ENCODE measurements at places on chromosomes 12 and 14.

DNA sequence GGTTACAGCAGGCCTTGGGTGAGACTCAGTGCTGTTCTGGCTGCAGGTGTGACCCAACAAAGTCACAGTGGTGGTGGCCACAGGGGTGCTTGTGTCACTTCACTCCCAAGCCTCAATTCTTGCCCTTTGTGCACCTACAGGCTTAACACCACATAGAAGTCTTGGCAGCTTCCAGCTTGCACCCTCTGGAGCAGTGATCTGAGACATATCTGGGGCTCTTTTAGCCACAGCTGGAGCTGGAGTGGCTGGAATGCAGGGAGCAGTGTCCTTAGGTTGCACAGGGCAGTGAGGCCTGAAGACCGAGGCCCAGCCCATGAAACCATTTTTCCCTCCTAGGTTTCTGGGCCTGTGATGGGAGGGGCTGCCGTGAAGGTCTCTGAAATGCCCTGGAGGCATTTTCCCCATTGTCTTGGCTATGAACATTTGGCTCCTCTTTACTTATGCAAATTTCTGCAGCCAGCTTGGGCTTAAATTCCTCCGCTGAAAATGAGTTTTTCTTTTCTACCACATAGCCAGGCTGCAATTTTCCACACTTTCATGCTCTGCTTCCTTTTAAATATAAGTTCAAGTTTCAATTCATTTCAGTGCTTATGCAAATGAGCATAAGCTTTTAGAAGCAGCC lies 37.7 kb downstream of the ADAM21 start:
- DNase-seq, result no peak

DNA sequence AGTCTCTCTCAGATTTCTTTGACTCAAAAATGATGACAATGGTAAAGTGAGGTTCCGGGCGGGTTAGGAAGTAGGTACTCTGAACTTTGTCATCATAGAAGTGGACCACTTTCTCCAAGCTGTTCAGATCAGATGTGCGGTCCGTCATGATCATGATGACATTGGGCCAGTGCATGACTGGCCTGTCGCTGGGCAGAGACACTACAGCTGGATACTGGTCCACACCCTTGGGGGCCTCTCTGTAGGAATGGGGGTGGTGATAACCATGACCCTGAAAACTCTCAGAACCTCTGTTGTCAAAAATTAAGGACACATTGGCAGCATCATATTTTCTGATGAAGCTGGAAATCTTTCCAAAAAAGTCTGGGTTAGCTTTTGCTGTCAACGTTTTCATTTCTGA lies 28.2 kb downstream of the KICS2 start:
- DNase-seq, result no peak

DNA sequence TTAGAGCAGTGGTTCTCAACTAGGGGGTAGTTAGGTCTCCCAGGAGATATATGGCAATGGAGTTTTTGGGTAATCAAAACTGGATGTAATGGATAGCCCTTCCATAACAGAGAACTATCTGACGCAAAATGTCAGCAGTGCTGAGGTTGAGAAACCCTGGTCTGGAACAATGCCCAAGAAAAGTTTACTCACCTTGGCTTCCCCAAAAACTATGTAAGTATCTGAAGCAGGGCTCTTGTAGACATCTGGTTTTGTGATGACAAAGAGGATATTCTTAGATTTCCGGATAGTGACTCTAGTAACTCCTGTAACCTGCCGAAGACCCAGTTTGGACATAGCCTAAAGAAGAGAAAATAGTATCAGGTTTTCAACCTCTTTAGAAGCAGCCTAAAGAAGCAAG lies 11.8 kb downstream of the NACA start:
- DNase-seq, result no peak

- DNase-seq, result no peak
Measured at GRCh38 chr12:40202095-40203059, 22.4 kb upstream of the LRRK2 start.

GRCh38 chr12:95216711-95217376 lies 423 bp downstream of the FGD6 start:
- no peak for DNase-seq
